ENCODE measurements at places on chromosomes 2 and 18. TPM values are rescaled to one million over a fixed set of nuclear protein-coding genes. Genes with fewer than 3 reads are reported as not detected.
A peak's percentile ranks its signal among the peaks of the same experiment; 100 is the strongest.

The DSC2 gene
- 10.8 TPM for polyA plus RNA-seq

The NMUR1 gene
- 0.23 TPM for polyA plus RNA-seq

The EVX2 gene
- polyA plus RNA-seq: not detected

The OTOF gene
- polyA plus RNA-seq: 0.32 TPM

The TTC27 gene
- polyA plus RNA-seq: 3.0 TPM

The BIRC6 gene
- polyA plus RNA-seq: 17.4 TPM

DNA sequence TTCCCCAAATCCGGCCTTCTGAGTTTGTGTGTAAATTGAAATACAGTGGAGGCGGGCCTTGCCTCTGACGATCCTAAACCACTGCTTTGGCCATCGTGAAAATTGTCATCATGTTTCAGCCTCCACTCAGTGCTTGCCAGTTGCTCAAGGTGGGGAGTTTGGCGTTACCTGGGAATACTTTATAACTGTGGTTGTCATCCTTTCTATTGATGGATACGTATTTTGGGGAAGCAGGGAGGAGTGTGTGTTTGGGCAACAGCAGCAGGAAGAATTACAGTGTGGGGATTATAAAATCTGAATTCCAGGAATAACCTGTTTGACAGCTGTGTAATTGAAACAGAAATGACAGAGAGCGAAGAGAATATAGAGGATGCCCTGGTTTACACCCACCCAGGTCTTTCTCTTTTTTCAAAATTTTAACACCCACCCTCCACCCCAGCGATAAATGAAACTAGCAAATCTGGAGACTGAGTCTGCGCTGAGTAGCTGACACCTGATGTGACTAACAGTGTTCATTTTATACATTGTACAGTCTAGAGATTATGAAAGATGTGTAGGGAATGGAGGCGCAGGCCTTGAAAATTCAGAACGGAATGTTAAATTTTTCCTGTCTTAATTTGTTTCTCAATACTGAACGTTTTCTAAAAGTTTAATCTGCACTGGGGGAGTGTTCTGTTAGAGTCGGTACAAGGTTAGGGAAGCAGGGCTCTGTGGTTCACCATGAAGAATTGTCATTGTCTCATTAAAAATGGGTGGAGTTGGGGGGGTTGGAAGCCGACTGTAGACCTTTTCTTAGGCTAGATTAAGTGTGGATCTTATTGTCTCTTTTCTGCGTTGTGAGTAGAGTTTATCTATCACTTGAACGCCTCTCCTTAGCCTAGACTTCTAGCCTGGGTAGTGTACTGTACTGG is 1.6 kb downstream of the MAP4K4 start:
- H3K27ac ChIP-seq: peak overlapping the region; percentile 90
- peak overlapping the region; percentile 67 for H3K4me3 ChIP-seq
- no peaks in the 10 kb centered on the region for H3K4me1 ChIP-seq
- H3K27me3 ChIP-seq: no peaks in the 10 kb centered on the region

GRCh38 chr2:178199334-178199733 is 5.0 kb downstream of the OSBPL6 start:
- no peak overlapping the region for H3K27ac ChIP-seq
- H3K27me3 ChIP-seq: no peaks in the 10 kb centered on the region
- H3K4me3 ChIP-seq: no peak overlapping the region
- H3K4me1 ChIP-seq: peaks cover 4% of the 10 kb centered on the region
- DNase-seq: no peak

- no peak overlapping the region for H3K4me3 ChIP-seq
- no peaks in the 10 kb centered on the region for H3K27me3 ChIP-seq
- H3K36me3 ChIP-seq: no peaks in the 10 kb centered on the region
- H3K4me1 ChIP-seq: no peaks in the 10 kb centered on the region
- no peak overlapping the region for H3K27ac ChIP-seq
Observed at GRCh38 chr2:11547912-11548497, 14.2 kb downstream of the GREB1 start.

DNA sequence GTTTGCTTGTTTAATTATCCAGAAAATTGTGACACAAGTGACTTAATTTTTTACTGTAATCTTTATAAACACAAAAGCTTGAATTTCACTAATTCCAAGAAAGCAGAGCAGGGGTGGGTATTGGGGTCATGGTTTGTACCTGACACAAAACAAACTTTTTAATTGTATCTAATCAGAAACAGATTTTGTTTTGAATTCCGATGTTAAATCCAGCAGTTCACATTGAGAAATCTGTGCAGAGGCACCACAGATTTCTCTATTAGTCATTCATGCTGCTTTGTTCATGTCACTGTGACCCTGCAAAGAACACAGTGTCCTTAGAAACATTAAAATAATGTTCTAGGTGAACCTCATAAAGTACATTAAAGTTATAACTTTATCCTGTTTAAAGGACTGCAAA is 443.4 kb downstream of the NYAP2 start:
- no peak overlapping the region for H3K4me3 ChIP-seq
- H3K27ac ChIP-seq: no peak overlapping the region
- H3K4me1 ChIP-seq: no peaks in the 10 kb centered on the region
- no peaks in the 10 kb centered on the region for H3K36me3 ChIP-seq
- H3K27me3 ChIP-seq: no peaks in the 10 kb centered on the region

DNA sequence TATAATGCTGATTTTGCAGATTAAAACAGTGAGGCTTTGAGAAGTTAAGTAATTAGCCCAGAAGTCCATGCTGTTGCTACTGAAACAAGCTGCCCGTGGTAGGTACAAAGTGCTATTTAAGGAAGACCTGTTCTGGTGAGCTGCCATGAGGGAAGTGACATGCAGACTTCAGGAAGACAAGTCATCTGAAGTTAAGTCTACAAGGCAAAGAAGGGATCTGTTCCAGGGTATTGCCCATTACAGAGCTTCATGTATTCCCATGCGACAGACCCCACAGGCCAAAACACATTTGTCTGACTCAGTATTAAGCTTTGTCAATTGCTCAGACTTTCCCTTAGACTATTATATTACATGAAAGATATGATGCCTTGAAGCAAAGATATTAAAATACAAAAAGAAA is 520.8 kb downstream of the FBXO15 start:
- H3K4me1 ChIP-seq: no peaks in the 10 kb centered on the region
- H3K36me3 ChIP-seq: no peaks in the 10 kb centered on the region
- no peak overlapping the region for H3K4me3 ChIP-seq
- H3K27ac ChIP-seq: no peak overlapping the region
- no peaks in the 10 kb centered on the region for H3K27me3 ChIP-seq

- no peaks in the 10 kb centered on the region for H3K4me1 ChIP-seq
- no peaks in the 10 kb centered on the region for H3K27me3 ChIP-seq
- no peak for DNase-seq
Observed at GRCh38 chr2:63818271-63818670, 23.4 kb upstream of the UGP2 start.

- no peak for DNase-seq
- H3K4me1 ChIP-seq: no peaks in the 10 kb centered on the region
- H3K4me3 ChIP-seq: no peak overlapping the region
- no peaks in the 10 kb centered on the region for H3K27me3 ChIP-seq
Observed at GRCh38 chr2:221596192-221596591, 24.1 kb upstream of the EPHA4 start.

GRCh38 chr2:165440367-165440766 is 29.1 kb upstream of the CSRNP3 start:
- H3K27me3 ChIP-seq: no peaks in the 10 kb centered on the region
- no peak overlapping the region for H3K4me3 ChIP-seq
- DNase-seq: no peak

DNA sequence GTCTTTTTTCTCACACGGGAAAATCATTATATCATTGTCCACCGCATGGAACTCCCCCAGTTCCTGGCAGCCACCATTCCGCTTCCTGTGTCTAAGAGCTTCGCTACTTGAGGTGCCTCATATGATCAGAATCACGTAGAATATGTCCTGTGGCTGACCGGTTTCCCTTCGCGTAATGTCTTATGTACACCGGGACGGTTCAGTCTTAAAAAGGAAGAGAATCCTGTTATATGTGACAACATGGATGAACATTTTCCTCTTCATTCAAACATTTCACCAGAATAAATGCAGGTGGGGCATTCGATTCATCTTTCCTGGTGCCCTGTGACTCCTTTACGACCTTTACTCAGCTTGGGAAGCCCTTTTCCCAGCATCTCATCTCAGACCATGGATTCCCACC is 131.7 kb upstream of the TWIST2 start:
- no peak overlapping the region for H3K27ac ChIP-seq
- no peaks in the 10 kb centered on the region for H3K27me3 ChIP-seq
- no peak for DNase-seq
- H3K36me3 ChIP-seq: no peaks in the 10 kb centered on the region

DNA sequence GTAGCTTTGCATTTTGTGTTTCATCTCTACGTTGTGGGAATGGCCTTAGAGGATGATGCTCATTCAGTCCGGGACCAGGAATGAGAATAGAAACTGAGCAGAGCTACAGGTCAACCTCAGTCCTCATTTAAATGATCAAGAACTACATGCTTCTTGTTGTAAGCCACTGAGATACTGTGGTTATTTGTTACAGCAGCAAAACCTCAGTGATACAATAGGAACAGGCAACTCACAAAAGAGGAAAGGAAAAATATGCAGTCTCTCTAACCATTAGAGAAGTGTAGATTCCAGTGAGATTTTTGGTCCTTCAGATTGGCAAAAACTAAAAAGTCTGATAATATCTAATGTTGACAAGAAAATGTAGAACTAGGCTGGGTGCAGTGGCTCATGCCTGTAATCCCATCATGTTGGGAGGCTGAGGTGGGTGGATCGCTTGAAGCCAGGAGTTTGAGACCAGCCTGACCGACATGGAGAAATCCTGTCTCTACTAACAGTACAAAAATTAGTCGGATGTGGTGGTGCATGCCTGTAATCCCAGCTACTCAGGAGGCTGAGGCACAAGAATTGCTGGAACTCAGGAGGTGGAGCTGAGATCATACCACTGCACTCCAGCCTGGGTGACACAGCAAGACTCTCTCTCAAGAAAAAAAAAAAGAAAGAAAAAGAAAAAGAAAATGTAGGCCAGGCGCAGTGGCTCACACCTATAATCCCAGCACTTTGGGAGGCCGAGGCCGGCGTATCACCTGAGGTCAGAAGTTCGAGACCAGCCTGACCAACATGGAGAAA is 13.3 kb downstream of the CHCHD5 start:
- H3K4me3 ChIP-seq: no peak overlapping the region
- DNase-seq: peak; percentile 24
- no peaks in the 10 kb centered on the region for H3K27me3 ChIP-seq

DNA sequence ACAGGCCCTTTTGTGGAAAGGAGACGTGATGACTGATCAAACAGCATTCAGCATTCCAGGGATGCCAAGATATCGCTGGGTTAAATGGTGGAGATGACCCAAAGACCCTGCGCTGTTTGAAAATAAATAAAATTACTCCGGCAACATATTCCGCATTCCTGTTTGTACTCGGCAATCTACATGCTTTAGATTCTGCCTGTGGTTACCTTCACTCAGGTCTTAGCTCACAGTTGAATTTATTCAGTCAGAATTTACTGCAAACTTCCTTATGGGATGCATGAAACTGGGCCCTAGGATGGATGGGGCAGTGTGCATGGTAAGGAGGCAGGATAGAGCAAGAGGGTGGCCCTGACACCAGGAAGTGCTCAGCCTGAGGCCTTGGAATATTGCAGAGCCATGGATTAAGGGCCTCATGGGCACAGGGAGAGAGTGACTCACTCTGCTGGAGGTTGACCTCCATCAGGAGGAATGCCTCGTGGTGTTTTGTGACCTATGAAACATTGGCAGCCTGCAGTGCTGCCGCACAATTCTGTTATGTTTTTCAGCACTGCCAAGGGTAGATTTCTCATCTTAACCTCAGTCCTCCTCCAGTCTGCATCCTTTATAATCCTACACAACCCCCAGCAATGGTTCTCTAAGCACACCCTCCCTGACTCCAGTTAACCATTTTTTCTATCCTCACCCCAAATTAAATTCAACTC is 321.4 kb downstream of the IRS1 start:
- H3K27me3 ChIP-seq: no peaks in the 10 kb centered on the region
- H3K36me3 ChIP-seq: no peaks in the 10 kb centered on the region
- peak; percentile 78 for DNase-seq
- no peak overlapping the region for H3K4me3 ChIP-seq
- peaks cover 17% of the 10 kb centered on the region for H3K4me1 ChIP-seq
- H3K27ac ChIP-seq: peak overlapping the region; percentile 71

DNA sequence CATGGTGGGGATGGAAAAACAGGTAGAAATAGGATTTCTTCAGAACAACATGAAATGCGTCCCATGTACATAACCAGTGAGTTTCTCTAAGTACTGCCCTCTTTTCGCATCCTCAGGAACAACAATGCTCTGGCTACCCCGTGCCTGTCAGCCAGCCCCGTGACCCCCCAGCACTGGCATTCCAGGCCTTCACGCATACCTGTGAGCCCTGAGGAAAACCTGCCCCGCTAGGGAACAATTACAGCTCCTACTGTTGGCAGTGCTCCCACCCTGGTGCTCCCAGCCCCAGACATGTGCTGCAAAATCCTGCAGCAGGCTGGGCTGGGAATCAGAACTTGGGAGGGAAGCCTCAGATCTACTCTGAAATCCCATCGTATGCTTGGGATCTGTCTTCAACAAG is 9.1 kb downstream of the SMAD7 start:
- H3K27me3 ChIP-seq: no peaks in the 10 kb centered on the region
- H3K36me3 ChIP-seq: no peaks in the 10 kb centered on the region
- peaks cover 95% of the 10 kb centered on the region for H3K4me1 ChIP-seq

GRCh38 chr2:182824767-182825158 is 41.7 kb downstream of the FRZB start:
- no peak for DNase-seq
- no peak overlapping the region for H3K4me3 ChIP-seq
- H3K36me3 ChIP-seq: no peaks in the 10 kb centered on the region
- no peaks in the 10 kb centered on the region for H3K27me3 ChIP-seq
- H3K27ac ChIP-seq: no peak overlapping the region
- H3K4me1 ChIP-seq: peaks cover 39% of the 10 kb centered on the region

GRCh38 chr18:3139406-3139805 is 80.4 kb downstream of the MYOM1 start:
- no peak for DNase-seq
- no peak overlapping the region for H3K4me3 ChIP-seq
- no peaks in the 10 kb centered on the region for H3K27me3 ChIP-seq
- H3K36me3 ChIP-seq: peaks cover 27% of the 10 kb centered on the region

DNA sequence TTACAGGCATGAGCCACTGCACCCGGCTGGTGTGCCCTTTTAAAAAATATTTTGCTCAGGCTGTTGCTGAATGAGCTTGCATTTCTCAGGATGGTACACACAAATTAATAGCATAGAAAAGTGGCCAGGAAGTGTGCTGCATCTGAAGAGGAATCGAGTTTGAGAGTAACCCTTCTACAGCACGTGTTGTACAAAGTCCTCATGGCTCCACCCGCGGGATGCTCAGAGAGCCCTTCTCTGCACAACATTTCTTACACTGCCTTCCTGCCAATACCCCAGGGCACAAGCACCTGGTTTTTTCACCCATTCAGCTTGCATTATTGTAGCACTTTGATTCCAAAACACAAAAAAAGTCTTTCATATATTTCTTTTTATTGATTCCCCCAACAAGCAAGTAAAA is 90.1 kb upstream of the NEDD4L start:
- DNase-seq: no peak
- H3K27me3 ChIP-seq: no peaks in the 10 kb centered on the region
- no peak overlapping the region for H3K4me3 ChIP-seq

All from sigmoid colon (tissue), 7 donors.